Stimulated activated CD4-positive, alpha-beta T cell treated with anti-CD3 and anti-CD28 coated beads, Interleukin-1b, Interleukin-23, amount 100 ng/mL, for 1 hour (primary cell): ENCODE measurements at places on chromosomes 2 and 18.

GRCh38 chr2:164479460-164479859 lies 141.8 kb downstream of the GRB14 start:
- no peak for DNase-seq

DNA sequence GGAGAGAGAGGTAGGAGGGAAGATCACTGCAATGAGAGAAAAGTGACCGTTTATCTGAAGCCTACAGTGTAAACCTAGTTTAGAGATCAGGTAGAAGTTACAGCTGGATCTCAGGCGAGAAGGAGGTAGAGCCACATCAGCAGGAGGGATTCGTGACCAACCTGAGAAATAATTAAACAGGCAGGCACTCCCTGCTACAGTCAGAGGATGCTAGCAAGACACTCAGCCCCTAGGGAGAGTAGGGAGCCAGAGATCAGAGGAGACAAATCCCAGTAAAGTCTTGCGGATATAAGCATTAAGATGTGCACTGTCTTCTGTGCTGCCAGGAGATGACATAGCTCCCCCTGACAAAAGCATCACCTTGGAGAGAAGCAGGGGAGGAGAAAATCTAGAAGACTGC lies 629.1 kb upstream of the SLC39A10 start:
- DNase-seq, result no peak

GRCh38 chr18:74139888-74140287 lies 7.7 kb downstream of the FBXO15 start:
- DNase-seq, result no peak

- no peak for DNase-seq
Observed at GRCh38 chr2:54404270-54404669, 51.9 kb upstream of the SPTBN1 start.

DNA sequence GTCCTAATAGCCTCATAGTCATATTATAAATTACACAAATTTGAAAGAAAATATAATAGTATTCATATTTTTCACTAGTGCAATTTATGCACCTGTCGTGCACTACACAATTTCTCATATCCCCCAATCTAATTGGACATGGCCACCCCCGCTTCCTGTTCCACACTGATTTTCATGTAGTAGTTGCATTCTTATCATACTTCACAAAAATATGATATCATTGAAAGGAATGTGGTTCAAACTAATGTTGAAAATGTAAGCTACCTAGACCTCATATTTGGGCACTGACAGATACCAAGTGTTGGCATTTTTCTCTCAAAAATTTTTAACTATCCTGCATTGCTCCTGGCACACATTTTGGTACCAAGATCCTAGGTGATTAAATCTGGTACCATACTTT lies 985.5 kb upstream of the POU3F3 start:
- no peak for DNase-seq

DNA sequence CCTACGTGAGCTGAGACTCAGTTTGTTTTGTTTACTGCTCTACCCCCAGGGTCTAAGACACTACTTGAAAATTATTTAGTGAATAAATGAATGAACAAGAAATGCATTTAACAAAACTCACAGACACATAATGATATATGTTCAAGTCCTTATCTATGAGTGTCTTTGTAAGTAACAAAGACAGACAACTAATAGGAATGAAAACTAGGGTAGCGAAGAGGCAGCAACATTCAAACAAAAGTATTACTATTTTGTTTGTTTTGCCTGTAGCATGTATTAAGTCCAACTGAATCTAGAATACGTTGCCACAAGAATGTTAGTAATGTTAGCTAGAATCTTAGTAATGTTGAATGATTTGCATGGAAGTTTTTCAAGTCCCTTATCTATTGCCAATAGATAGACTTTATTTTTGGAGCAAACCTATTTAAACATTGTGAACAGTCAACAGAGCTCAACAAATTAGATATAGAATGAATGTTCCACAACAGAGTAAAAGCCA lies 144.8 kb upstream of the VWC2L start:
- DNase-seq, result no peak

- no peak for DNase-seq
Observed at GRCh38 chr2:71798266-71799012, 345.1 kb downstream of the DYSF start.
